ENCODE measurements at places on chromosomes 12 and 14. TPM values are rescaled to one million over a fixed set of nuclear protein-coding genes. Genes with fewer than 3 reads are reported as not detected.
A peak's percentile ranks its signal among the peaks of the same experiment; 100 is the strongest.

- no peak for DNase-seq
These were observed 2.4 kb upstream of the GPR65 start for GRCh38 chr14:88002421-88003075.

- no peak for DNase-seq
These were observed 12.5 kb upstream of the AJUBA start for GRCh38 chr14:22994762-22995275.

GRCh38 chr14:99809360-99809759 is 16.1 kb downstream of the EML1 start:
- peak; percentile 20 for DNase-seq

DNA sequence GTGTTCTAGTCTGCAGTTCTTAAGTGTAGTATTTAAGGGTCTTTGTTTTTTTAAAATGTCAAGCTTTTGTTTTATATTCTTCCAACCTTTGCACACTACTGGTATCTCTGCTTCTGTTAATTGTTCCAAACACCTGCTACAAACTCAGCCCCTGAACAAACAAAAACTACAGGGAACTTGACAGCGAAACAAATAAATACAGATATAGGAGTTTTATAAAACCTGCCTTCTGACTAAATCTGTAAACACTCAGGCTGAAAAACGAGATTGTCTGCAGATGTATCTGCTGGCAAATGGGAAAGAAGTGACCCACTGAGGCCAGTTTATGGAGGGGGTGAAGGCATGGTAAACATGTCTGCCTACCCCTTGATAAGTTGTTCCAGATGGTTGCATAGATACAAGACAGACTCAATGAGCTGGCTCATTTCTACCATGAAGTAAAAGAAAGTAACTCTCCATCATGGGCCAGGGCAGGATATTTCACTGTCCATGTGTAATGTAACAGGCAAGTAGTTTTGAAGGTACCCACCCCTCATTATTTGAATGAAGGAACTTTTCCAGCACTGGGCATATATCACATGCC is 75.6 kb downstream of the LMO3 start:
- DNase-seq, result no peak

GRCh38 chr14:65438266-65438933 is 25.9 kb downstream of the FUT8 start:
- no peak for DNase-seq

DNA sequence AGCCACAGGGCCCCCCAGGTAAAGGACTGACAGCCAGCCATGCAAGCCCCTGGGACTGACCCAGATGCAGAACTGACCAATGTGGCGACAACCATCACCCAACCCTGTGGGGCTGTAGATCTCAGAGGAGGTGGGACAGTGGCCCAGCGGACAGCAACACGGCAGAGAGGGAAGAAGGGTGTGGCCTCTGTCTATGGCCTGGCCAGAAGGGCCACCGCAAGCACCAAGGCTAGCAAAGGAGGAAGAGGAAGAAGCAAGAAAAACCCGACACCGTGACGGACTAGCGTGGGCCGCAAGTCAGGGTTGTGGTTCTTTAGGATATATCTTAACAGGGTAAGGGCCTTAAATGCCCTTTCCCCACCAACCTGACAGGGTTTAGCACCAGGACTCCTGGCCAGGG is 71.2 kb downstream of the ITPK1 start:
- DNase-seq, result peak; percentile 77

- no peak for DNase-seq
These were observed 361.1 kb upstream of the RPL10L start for GRCh38 chr14:47012533-47013280.

GRCh38 chr14:29648045-29648444 is 279.6 kb downstream of the PRKD1 start:
- DNase-seq, result no peak

DNA sequence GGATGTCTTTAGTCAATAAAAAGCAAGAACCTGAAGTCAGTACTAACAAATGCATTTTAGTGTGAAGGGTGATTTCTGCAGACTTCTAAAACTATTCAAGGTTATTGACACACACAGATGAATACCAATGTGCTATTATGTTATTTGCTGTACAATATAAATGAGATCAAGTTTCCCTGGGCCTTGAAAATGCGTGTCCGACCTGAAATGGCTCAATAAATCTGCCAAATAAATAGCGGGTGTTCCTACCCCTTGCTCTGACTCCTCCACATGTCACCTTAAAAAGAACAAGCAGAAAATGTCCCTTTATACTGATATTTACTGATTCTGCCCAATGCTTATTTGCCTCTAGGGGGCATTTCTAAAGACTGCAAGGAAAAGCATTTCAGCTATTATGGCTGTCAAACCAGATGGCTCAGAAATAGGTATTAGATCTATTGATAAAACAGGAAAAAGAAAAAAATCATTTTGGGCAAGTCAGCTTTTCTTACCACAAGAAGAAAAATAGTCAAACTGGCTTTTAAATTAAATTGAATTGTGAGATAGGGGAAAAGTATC is 367.3 kb upstream of the KITLG start:
- DNase-seq, result no peak

DNA sequence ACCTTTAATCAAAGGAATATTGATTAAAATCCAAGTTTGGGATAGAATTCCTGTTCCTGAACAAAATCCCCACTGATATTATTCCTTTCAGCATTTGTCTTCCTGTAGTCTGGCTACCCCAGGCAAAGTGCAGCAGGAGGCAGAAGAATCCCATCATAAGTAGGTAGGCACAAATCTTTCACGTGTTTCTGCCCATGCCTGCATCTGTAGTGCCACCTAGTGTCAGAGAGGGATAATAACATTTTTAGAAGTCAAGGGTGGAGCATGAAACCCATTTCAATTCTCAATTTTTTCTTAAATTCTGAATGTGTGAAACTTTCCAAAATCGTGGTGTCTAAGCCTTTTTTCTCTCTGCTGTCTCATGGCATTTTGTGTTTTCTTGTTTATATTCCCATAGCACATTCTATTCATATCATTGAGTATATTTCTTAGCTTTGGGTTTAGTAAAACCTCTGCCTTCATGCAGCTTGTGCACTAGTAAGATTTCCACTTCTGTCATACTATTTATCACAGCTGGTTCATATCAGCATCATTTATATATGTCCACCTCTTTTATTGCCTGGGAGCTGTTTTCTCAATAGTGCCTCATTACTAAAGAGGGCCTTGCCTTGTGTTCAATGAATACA is 47.8 kb upstream of the RERG start:
- no peak for DNase-seq

DNA sequence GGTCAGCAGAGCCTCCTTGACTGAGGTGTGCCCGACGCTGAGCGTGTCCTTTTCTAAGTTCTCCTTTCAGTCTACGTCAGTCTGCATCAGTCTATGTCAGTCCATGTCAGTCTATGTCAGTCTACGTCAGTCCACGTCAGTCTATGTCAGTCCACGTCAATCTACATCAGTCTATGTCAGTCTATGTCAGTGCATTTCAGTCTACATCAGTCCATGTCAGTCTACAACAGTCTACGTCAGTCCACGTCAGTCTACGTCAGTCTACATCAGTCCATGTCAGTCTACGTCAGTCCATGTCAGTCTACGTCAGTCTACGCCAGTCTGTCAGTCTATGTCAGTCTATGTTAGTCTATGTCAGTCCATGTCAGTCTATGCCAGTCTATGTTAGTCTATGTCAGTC is 15.9 kb downstream of the EIF5 start:
- DNase-seq, result no peak

DNA sequence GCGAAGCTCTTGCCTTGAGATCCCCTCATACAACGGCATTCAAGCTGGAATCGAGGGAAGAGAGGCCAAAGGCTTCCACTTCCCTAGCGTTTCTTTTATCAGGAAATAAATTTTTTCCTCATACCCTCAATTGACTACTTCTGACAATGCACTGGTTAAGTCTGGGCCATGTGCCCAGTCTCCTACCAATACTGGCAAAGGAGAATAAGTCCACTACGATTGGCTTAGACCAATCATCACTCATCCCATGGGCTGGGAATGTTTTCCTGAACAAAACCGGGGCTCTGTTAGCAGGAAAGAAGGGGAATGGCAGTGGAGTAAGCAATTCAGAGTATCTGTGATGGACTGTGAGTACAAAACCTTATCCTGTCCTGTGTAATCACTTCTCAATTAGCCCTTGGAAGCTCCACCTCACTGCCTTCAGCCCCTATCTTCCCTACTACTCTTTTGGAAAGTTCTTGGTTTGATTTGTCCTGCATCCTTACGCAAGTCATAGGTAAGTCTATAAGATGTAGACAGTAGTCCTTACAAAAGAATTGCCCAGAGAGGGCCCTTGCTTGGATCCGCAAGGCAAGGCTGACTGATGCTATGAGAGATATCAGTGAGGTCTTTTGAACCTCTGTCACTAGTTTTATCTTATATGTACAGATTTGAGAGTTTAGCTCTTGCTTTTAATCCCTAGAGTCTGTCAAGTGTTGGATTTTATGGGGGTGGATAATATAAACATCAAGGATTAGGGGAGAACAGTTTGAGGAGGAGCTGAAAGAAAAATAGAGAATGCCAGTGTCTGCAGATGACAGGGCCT is 36.3 kb upstream of the CDK17 start:
- no peak for DNase-seq

DNA sequence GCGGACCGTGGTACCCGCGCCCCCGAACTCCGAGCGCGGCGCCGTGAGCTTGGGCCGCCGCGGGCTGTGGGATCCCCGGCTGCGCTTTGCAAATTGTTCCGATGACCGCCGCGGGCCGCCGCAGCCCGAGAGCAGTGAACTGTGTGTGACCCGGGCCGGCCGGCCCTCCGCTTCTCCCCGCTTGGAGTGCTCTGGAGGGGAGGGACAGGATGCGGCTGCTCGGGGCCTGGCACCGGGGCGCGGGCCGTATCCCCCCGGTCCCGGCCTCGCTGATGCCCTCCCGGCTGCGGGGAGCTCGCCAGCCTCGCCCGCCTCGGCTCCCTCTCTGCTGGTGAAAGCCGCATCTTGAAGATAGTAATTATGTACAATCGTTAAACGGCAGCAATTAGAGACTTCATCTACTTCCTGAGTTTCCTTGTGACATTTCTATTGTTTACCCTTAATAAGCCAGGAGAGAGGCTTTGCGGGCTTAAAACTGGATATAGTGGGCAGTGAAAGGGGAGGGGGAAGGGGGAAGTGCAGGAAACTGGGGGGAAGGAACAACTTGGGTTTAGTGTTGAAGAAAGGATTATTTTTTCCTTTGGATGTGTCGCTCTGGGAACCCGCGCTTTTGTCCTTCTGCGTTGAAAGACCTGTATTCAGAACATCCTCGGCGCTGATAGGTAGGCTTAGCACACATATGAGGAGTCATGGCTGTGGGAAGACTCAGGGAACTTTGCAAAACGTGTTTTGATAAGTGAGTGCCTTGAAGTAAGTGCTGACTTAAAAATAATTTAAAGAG is 1.2 kb downstream of the PELI2 start:
- peak; percentile 71 for DNase-seq

DNA sequence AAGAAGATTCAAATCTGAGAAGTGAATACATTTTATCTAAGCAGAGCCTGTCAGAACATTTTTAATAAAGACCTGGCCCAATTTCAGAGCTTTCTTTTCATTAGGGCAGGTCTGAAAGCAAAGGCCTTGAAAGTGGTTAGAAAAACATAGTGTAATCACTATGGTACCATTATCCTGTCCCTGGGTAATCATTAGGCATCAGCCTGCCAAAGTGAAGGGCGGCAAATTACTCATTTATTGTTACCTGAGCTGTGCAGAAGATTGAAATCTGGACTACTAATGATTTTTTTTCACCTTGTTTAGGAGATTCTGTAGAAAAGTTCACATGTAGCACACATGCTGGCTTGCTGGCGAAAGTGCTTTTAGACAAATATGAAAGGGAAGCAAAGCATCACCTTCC is 92.6 kb upstream of the PRKD1 start:
- DNase-seq, result no peak

GRCh38 chr12:69266036-69266635 is 26.8 kb downstream of the CPSF6 start:
- no peak for DNase-seq

- DNase-seq, result no peak
These were observed 345.8 kb upstream of the CCDC196 start for GRCh38 chr14:66140213-66140918.

Gene REM2
- total RNA-seq, result 0.51 TPM

Gene IAPP
- total RNA-seq, result not detected

Gene TAS2R30
- 3.5 TPM for total RNA-seq

Gene SLC6A15
- total RNA-seq, result 0.17 TPM

Gene COA8
- 29.3 TPM for total RNA-seq

Gene EGLN3
- total RNA-seq, result 50.8 TPM

Gene IL31
- total RNA-seq, result not detected
